Sciatic nerve (tissue), 2 donors: ENCODE measurements at places on chromosomes 16 and 17. TPM values are rescaled to one million over a fixed set of nuclear protein-coding genes. Genes with fewer than 3 reads are reported as not detected.

DNA sequence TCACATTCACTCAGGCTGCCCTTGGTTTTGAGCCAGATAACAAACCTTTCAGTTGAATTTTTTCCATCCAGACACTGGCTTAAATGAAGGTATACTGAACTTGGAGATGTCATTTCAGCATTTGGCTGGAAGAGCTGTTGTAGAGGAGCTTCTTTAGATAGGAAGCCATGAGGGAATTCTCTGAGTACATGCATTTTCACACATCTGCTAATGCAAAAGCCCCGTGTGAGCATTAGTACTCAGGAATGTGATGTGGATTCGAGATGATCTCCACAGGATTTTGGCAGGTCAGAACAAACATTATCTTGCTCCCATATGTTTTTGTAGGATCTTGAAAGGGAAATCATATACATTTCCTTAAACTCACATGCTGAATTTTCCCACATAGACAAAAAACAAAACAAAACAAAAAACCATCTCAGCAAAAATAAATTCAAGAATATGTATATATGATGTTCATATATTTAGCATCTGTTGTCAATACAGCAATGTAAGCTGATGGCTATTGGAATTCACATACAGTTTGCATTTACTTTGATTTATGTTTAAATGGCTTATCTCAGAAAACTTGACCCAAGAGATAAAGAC, 277.2 kb upstream of the TBX2 start:
- no peak for DNase-seq

Gene EVPLL
- not detected for total RNA-seq

DNA sequence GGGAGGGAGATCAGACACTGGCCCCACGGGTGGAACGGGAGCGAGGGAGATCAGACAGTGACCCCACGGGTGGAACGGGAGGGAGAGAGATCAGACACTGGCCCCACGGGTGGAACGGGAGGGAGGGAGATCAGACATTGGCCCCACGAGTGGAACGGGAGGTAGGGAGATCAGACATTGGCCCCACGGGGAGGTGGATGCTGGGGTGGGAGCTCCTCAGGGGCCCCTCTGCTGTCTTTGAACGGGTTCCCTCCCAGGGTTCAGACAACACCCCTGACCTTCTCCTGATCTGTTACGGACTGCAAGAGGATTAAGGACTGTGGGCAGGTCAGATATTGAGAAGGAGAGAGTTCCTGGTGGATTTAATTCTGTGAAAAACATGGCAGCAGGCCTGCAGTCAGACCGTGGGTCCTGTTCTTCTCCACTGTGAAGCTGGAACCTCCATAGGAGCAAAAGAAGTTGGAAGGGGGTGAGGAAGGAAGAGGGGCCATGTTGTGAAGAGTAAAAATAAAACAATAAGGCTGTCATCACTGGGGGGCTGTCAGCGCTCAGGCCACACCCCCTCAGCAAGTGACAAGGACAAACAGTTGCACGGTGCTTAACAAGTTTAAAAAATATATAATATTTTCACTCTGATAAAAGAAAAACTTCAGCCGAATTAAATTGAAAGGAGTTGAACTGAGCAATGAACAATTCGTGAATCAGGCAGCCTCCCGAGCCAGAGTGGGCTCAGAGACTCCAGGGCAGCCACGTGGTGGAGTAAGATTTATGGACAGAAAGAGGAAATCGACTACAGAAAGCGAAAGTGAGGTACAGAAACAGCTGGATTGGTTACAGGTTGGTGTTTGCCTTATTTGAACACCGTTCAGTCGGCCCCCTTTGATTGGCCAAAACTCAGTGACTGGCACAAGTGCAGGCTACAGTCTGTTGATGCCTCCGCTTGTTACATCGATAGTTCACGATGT, 348.7 kb upstream of the TNRC6C start:
- DNase-seq: no peak

Gene DPEP1
- total RNA-seq: not detected

Gene CDH8
- total RNA-seq: not detected

DNA sequence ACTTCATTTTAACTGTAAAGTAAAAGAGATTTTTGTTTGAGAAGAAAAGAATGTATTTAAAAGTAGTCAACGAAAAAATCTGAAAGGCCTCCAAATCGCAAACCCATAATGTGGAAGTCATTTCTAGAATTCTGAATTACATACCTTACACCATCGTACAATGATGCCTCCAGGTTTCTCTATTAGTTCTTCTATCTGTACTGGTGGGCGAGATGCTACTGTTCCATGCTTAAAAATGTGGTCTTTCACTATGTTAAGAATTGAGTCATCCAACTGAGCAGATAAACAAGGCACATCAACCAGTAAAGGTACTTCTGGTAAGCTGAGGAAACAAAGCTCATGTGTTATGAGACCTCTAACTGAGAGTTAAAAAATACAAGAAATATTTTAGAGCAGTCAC, 28.5 kb downstream of the CRLF3 start:
- DNase-seq: no peak

DNA sequence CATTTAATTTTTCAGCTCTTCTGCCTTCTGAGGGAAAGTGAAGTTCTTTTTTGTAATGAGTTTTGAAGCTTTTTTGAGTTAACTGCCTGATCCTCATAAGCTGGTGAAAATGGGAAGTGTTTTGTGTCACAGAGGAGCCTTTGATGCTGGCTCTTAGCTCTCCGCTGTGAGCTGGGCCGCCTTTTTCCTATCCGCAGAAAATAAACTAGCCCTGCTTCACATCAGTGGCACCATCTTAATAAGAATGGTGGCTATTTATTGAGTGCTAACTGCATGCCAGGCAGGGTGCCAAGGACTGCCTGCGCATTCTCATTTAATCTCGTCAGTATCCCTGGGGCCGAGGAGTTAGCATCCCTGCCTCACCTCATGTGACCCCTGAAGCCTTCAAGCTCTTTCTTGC, 309.0 kb downstream of the CPPED1 start:
- DNase-seq: no peak

Gene ZNF423
- 25.3 TPM for total RNA-seq

GRCh38 chr17:36784633-36785032, 152.6 kb upstream of the LHX1 start:
- DNase-seq: no peak

DNA sequence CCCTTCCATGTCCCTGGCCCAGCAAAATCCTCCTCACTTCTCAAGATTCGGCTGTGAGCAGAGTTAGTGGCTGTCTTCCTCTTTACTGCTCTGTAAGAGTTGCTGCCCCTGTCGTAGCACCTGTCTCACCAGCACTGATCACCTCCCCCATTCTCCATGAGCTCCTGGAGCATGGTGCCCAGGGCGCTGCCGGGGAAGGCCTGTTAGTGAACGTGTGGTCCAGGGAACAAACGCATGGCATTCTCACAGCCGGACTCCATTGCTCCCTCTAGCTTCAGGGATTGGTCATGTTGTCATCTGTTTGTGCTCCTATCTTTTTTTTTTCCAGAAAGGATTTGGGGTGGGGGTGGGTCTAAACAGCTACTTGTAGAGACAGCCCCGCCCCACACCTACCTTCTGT, 141.2 kb downstream of the CMIP start:
- no peak for DNase-seq

Gene LONP2
- 75.9 TPM for total RNA-seq

DNA sequence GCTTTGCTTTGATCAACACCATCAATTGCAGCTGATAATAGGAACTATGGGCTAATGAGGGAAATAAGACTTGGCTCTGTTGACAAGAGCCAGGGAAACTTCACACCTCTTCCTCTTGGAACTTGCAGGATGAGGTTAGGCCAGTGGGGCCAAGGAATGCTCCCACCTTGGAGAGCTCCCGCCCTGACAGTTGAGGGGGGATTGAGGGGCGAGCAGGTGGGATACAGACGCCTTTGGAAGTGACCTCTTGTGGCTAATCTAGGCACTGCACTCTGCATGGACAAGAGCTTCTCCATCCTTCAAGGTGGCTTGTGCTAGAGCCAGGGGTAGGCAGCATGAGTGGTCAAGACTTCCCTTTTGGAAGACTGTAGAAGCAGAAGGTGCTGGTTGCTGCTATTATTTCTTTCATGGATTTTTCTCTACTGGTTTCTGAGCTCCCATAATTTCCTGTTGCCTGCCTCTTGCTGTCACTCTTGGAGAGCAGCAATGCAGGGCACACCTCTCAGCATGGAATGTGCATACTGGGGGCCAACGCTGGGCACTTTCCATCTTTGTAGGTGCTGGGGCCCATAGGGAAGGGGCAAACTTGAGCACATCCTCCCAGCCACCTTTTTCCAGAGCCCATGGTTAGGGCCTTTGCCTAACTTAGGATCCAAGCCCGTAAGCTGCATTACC, 2.3 kb upstream of the PHF12 start:
- peak; percentile 82 for DNase-seq

Gene CIAO2B
- 69.7 TPM for total RNA-seq

- no peak for DNase-seq
Observed at GRCh38 chr17:45319239-45319703, 2.5 kb upstream of the MAP3K14 start.

DNA sequence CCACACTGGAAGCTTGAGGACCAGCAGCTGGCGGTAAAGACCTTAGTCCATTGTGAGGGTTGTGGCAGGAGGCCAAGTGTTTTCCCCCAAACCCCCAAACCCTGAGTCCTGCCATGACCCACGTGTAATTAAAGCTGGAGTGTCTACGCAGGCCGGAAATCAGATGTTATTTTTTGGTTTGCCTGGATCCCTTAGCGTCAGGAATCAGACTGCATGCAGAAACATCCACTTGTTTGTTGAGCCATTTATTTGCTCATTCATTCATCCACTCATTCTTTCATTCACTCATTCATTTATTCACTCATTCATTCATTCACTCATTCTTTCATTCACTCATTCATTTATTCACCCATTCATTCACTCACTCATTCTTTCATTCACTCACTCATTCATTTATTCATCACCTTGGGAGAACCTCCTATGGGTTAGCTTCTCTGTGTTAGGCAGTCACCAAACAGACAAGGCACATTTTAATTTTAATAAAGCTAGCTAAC, 313.1 kb downstream of the MAF start:
- no peak for DNase-seq

DNA sequence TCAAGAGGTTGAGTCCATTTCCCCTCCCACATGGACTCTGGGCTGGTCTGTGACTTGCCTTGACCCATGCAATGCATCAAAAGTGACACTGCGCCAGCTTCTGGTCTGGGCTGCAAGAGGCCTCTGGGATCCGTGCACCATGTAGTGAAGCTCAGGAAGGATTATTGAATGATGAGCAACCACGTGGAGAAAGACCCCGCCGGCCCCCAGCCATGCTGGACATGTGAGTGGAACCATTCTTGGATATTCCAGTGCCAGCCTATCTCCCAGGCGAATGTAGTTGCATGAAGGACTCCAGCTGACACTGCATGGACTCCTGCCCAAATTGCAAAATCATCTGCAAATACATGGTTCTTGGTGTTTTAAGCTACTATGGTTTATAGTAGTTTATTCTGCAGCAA, 7.6 kb upstream of the ALOX15B start:
- DNase-seq: no peak

Gene HSPB9
- total RNA-seq: not detected

DNA sequence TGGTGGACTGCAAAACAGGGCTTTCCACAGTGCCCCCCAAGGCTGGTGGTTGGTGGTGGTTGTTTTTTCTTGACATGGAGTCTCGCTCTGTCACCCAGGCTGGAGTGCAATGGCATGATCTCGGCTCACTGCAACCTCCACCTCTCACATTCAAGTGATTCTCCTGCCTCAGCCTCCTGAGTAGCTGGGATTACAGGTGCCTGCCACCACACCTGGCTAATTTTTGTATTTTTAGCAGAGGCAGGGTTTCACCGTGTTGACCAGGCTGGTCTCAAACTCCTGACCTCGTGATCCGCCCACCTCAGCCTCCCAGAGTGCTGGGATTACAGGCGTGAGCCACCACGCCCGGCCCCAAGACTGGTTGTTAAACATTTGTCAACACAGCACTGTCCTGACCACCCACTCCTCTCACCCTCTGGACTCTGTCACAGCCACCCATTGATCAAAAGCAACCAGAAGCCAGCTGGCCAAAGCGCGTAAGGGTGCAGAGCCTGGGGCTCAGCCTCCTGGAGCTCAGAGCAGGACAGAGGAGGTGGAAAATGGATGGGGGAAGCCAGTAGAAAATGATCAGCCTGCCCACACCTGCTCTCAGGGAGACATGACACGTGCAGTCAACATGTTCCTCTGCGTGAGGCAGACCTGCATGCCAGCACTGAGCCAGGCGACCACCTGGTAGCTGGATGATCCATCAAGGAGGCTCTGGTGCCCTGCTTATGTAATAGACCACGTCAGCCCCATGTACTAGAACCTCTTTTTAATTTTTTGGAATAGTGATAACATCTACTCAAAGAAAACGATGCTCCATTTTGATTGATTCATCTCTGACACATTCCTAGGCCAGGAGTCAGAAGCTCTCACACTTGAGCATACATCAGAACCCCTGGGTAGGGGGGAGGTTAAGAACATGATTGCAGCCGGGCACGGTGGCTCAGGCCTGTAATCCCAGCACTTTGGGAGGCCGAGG, 14.8 kb upstream of the OSGIN1 start:
- no peak for DNase-seq

- peak; percentile 77 for DNase-seq
Observed at GRCh38 chr16:4663777-4664465, 29.4 kb upstream of the NUDT16L1 start.

Gene PRSS27
- total RNA-seq: 2.1 TPM

Gene CACNA1G
- total RNA-seq: 0.36 TPM

- DNase-seq: no peak
Observed at GRCh38 chr16:66115373-66115772, 251.1 kb upstream of the CDH5 start.

GRCh38 chr16:3945751-3946603, 65.5 kb upstream of the CREBBP start:
- peak; percentile 69 for DNase-seq

Gene GDPD3
- total RNA-seq: 17.1 TPM

Gene CLEC18B
- 5.8 TPM for total RNA-seq

Gene RBFOX1
- total RNA-seq: 1.1 TPM

DNA sequence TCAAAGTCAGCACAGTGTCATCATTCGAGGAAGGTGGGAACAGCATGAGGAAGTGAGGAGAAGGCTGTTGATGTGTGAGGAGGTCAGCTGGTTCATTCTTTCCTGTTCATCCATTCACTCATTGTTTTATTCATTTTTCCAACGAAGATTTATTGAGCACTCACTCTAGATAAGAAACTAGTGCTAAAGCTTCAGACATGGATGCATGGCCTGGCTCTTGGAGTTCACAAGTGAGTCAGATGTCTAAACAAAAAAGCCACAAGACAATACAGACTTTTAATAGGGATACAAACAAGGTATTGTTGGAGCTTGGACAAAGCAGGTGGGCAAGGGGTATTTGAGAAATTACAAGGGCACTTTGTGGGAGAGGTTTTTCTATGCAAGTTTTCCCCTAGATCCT, 31.3 kb upstream of the MPHOSPH6 start:
- no peak for DNase-seq

- DNase-seq: no peak
Observed at GRCh38 chr17:81043725-81044427, 8.9 kb downstream of the BAIAP2 start.

Gene NR1D1
- total RNA-seq: 69.8 TPM

GRCh38 chr16:54282928-54283724, 3.5 kb downstream of the IRX3 start:
- DNase-seq: peak; percentile 54

GRCh38 chr17:13350466-13350865, 251.3 kb downstream of the HS3ST3A1 start:
- DNase-seq: no peak

- DNase-seq: no peak
Observed at GRCh38 chr17:4219241-4219640, 44.5 kb downstream of the ANKFY1 start.

Gene CNTD1
- total RNA-seq: 1.1 TPM

Gene CEP95
- 72.0 TPM for total RNA-seq

GRCh38 chr16:339680-340079, 12.8 kb downstream of the AXIN1 start:
- DNase-seq: no peak

GRCh38 chr16:13315642-13316427, 414.4 kb downstream of the SHISA9 start:
- DNase-seq: no peak

Gene ZG16
- not detected for total RNA-seq
